ENCODE measurements at places on chromosomes 6 and 20. TPM values are rescaled to one million over a fixed set of nuclear protein-coding genes. Genes with fewer than 3 reads are reported as not detected.

The TGM3 gene
- total RNA-seq, result not detected

The ULBP1 gene
- 0.19 TPM for total RNA-seq

The MRAP2 gene
- 0.16 TPM for total RNA-seq

The CCND3 gene
- 104 TPM for total RNA-seq

The LY6G6D gene
- not detected for total RNA-seq

The MTFR2 gene
- 0.87 TPM for total RNA-seq

The SLC13A3 gene
- total RNA-seq, result 1.5 TPM

The KHDC1L gene
- not detected for total RNA-seq

The VSX1 gene
- not detected for total RNA-seq

The SLC12A5 gene
- total RNA-seq, result 1.7 TPM

The OPRM1 gene
- total RNA-seq, result not detected

The RUNX2 gene
- 1.6 TPM for total RNA-seq

The DOK5 gene
- 4.6 TPM for total RNA-seq

The MUCL3 gene
- not detected for total RNA-seq

The MPIG6B gene
- not detected for total RNA-seq

The GSTA1 gene
- 0.93 TPM for total RNA-seq

The NRN1 gene
- 20.0 TPM for total RNA-seq

The NMBR gene
- not detected for total RNA-seq

The ETV7 gene
- 0.29 TPM for total RNA-seq

The SNHG17 gene
- total RNA-seq, result 63.9 TPM

The SPATS1 gene
- total RNA-seq, result not detected

The ELOVL2 gene
- total RNA-seq, result 0.10 TPM

The FAM229B gene
- 10.8 TPM for total RNA-seq

The KIFC1 gene
- total RNA-seq, result 0.19 TPM

The SDC4 gene
- 81.6 TPM for total RNA-seq

The KCNK5 gene
- total RNA-seq, result 0.87 TPM

The FAM83B gene
- not detected for total RNA-seq

The METTL24 gene
- 1.2 TPM for total RNA-seq

The SNAP25 gene
- 0.29 TPM for total RNA-seq

The TCP1 gene
- total RNA-seq, result 170 TPM

The ATP6V1G2 gene
- 1.1 TPM for total RNA-seq

The TGIF2 gene
- 9.3 TPM for total RNA-seq

The PLCB1 gene
- 16.9 TPM for total RNA-seq

The CLPSL1 gene
- total RNA-seq, result not detected

The TXLNB gene
- total RNA-seq, result 0.61 TPM

The SAPCD1 gene
- total RNA-seq, result 2.0 TPM

The MROH8 gene
- total RNA-seq, result 6.9 TPM

The FOXC1 gene
- total RNA-seq, result 7.6 TPM

The MYB gene
- 0.16 TPM for total RNA-seq

The STXBP5 gene
- total RNA-seq, result 17.1 TPM

The ZSCAN16 gene
- 3.4 TPM for total RNA-seq

The RAMACL gene
- 3.2 TPM for total RNA-seq

The TTK gene
- total RNA-seq, result 0.58 TPM

The IL17A gene
- not detected for total RNA-seq
